ENCODE measurements at places on chromosomes 4 and X.

DNA sequence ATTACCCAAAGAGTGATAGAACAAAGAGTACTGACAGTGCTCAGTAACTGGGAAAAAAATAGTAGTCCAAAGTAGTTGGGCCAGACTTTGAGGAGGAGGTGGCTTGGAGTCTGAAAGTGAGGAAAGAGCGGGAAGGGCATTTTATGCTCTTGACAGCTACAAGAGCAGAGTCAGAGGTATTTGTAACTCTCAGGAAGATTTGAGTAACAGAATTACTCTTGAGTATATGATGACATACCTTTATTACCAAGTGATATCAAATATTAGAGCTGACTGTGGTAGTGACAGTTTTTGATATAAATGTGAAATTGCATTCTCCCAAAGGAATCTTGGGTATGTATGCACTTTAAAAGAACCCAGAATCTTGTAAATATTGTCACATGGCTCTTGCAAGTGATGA lies 2.2 kb downstream of the SLAIN2 start:
- no peak for DNase-seq

DNA sequence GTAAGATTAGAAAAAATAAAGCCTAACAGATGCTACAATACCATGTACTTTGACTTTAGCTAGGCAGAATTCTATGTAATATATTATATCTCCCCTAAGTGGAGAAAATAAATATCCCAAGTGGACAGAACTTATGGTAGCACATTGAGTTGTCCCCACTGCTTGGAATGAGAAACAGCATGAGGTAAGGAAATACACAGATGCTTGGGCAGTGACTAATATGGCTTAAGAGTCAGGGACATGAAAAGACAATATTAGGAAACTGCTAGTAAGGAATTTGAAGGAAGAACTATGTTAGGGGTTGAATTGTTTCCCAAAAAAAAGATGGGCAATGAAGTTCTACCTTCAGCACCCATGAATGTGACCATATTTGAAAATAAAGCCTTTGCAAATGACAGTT lies 2265.1 kb downstream of the PCDH7 start:
- DNase-seq = no peak

DNA sequence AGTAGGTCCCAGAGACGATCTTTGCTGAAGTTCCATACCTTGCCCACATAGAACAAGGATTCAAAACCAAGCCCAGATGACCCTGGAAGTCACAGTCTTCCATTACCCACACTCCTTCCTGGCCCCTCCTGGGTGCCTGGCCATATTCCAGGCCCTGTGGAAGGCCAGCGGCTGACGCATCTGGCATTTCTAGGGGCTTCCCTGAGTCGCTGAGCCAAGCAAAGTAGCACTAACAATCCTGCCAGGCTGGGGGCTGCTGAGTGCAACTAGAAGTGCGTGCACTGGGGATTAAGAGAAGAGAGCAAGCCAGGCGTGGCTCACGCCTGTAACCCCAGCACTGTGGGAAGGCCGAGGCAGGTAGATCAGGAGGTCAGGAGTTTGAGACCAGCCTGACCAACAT lies 175.2 kb upstream of the CPEB2 start:
- DNase-seq = no peak

GRCh38 chrX:68307769-68308168 lies 125.5 kb downstream of the OPHN1 start:
- DNase-seq = no peak

DNA sequence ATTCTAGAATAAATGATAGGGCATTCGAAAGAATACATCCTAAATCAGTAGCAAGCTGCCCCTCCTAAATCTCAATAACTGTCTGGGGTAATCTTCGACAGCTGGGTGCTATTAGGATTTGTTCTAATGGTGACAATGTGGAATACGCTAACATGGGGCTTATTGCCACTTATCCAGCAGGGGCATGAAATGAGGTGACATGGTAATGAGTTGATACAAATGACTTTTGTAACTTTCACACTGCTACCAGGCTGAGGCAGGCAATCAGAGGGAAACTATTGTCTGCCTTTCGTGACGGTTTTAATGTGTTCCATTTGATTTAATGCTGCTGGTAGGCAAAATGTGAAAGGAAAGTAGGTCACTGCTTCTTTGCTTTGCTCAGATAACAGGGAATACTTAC lies 1047.4 kb upstream of the PABPC4L start:
- no peak for DNase-seq

GRCh38 chrX:76919761-76920160 lies 492.3 kb downstream of the MAGEE1 start:
- no peak for DNase-seq

DNA sequence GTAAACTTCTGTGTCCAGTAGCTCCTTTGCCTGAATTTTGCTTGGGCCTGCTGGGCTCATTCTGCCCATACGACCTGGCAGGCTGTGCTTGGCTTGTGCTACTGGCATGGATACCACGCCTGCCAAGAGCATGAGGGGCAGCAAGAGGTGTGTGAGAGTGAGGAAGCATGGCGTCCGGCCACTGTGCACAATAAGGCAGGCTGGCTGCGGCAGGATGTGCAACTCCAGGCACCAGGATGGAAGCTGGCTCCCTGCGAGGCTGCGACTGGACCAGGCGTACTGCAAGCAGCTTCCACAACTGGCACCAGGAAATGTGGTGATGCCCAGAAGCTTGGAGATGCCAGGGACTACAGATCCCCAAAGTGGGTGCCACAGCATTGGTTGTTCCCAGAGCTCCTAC lies 709.3 kb downstream of the PCDH18 start:
- no peak for DNase-seq

- DNase-seq = no peak
Observed at GRCh38 chr4:142354794-142355420, 491.2 kb downstream of the INPP4B start.

GRCh38 chr4:56530269-56531148 lies 24.9 kb downstream of the ARL9 start:
- peak; percentile 66 for DNase-seq

DNA sequence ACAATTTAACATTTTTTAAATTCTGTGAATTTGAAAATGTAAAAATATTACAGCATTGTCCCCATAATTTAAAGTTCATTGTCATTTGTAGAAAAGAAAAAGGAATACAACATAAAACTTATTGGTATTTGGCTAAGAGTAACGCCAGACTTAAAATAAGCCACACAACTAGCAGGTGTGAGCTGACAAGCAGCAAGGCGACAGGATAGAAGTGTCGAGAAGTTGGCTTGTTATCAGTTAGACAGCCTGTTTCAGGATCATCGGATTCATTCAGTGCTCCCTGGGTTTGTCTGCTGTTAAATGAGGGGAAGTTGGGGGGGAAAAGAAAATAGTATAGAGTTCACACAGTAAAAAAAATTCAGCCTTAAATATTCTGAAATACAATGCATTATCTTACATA lies 393.6 kb downstream of the IL15 start:
- DNase-seq = no peak

DNA sequence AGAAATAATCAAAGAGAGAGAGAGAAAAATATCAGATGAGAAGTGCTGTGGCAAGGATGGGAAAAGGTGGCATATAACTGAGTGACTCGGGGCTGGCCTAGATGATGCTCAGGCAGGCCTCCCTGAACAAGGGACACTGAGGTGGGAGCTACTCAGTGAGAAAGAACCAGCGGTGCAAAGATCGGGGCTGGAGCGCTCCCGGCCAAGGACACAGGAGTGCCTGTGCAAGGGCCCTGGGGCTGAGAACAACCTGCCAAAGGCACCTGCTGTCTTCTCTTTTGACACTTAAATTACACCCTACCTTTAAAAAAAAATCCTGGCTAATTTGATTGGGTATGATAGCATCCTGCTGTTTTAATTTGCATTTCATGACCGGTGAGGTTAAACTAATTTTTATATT lies 77.7 kb upstream of the C4orf50 start:
- no peak for DNase-seq

DNA sequence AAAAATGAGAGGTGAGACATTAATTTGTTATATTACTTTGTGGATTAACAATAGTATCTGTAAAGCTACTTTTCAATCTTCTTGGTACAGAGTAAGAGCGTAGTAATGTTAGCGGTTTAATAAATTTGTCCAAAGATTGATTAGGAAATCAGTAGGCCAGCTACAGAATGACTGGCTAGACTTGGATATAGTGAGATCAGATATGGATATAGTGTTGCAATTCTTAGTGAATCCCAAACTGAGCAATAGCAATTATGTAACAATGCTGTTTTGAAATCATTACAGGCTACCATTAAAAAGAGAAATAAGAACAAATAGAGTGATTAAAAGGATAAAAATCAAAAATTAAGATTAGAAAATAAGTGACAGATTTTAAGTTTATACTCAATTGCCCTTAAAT lies 847 bp upstream of the UGT2A2 start:
- DNase-seq = no peak

GRCh38 chr4:138426786-138427185 lies 184.6 kb upstream of the SLC7A11 start:
- DNase-seq = no peak

DNA sequence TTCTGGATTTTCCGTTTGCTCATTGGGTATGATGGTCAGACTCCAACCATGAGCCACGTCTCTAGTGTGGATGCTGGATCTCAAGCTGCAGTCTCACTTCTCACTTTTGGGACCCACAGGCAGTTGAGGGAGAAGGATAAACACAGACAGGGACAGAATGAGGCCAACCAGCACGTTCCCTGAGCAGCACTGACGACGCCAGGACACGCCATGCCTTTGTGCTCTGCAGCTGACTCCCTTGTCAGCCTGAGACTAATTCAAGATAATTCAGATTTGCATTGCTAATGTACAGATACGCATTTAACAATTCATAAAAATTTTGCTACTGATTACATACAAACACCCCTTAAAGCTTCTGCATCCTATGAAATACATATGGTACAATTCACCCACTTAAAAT lies 106.5 kb downstream of the FAM193A start:
- DNase-seq = no peak

- DNase-seq = no peak
Observed at GRCh38 chrX:42759881-42760280, 18.1 kb downstream of the PPP1R2C start.

DNA sequence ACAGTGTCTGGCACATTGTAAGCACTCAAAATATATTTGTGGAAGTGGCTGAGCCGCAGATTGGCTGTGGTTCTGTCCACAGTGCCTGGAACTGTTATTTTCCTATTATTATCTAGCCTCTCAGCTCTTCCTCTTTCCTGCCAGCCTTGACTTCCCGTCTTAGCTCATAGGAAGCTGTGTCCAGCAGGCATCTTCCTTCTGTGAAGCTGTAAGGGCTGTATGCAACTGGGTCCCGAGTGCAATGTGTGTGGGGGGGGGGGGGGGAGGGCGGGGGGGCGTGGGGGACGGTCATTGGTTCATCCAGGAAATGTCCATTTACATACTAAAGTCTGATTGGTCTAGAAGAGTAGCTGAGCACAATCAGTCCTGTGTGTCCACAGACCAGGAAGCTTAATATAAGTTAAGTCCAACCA lies 210.7 kb downstream of the PDGFRA start:
- no peak for DNase-seq

DNA sequence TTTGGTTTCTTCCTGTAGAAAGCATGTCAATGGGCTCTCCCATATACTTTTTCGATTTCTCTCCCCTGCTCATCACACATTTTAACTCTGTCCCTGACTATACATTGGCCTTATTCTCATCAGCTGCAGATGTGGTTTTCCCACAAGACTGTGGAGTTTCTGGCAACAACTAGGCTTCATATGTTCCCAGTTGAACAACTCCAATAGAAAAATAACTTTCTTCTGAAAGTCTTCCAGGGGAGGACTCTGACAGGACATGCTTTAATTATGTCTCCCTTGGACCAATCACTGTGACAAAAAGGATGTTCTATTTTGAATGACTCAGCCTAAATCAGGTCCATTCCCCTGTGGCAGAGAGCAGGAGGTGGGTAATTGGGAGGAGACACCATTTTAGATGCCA lies 28.1 kb downstream of the SPANXC start:
- no peak for DNase-seq

DNA sequence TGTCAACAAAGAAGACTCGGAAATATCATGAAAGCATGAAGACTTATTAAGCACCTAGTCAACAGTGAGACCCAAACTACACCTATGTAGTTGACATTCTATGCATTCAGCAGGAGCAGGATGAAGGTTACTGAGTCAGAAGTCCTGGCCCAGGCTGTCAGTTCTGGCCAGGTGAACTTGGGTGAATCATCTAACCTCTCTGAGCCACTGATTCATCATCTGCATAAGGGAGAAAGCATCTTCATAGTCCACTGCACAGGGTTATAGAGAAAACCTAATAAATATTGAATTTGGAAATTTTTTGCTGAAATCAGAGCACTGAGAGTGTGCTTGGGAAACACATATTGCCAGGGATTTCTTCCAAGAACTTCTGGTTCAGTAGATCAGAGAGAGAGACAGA lies 296.0 kb upstream of the SFRP2 start:
- DNase-seq = no peak

DNA sequence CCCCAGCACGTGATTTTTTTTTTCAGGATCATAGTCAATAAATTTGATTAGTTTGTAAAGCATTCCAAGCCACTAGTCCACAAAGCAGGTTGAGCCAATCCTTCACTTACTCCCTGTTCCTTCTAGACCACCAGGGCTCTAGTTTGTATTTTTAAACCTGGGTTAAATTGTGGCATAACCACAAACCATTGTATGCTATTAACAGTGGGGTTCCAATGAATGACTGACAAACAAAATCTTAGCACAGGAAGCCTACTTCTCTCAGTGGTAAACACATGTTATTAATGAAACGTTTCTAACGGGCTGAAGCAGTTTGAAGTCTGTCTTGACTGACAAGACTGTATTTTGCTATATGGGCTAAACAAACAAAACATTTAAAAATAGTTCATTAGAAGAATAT lies 48.6 kb upstream of the GYPA start:
- DNase-seq = no peak

GRCh38 chr4:110550260-110550659 lies 72.6 kb downstream of the PITX2 start:
- no peak for DNase-seq

GRCh38 chr4:628821-629635 lies 3.7 kb downstream of the PDE6B start:
- no peak for DNase-seq

Measured in stimulated activated CD8-positive, alpha-beta memory T cell treated with anti-CD3 and anti-CD28 coated beads, Interleukin-7, amount 100 ng/mL, for 1 hour (primary cell).